ENCODE measurements at places on chromosomes 16 and 17.

GRCh38 chr17:77036136-77036840 is 104.5 kb upstream of the SEC14L1 start:
- no peak for DNase-seq

DNA sequence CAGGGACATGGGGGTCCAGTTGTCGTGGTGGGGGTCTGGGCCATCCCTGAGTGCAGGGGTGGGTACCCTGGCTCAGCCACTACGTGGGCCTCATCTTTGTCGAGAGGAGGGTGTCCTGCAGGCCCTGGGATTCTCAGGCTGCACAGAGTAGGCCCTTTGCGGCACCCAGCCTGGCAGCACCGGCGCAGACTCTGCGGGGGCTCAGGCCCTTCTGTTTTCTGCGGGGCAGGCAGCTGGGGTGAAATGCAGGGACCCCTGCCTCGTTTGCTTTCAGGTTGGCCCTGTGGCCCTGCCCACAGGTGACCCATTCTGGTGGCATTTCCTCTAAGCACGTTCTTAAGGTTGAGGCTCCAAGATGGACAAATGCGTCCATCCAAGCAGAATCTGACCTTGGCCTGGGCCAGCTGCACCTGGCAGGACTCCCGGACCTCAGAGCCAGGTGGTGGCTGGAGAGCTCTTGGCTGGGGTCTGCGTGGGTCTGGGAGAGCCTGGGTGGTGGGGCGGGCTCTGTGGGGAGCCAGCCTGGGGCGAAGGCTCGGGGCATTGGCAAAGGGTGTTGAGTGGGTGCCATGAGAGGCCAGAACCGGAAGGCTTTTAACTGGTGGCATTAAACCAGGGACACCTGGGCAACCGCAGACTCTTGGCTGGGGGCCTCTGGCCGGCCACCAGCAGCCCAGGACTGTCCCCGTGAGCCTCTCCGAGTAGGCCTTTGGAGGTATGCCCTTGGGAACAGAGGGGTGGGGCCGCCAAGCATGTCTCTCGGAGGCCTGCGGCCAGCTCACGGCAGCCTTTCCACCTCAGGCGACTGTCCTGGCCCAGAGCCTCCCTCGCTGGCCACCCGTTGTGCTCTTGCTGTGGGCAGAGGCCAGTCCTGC is 16.9 kb downstream of the PRSS27 start:
- no peak for DNase-seq

DNA sequence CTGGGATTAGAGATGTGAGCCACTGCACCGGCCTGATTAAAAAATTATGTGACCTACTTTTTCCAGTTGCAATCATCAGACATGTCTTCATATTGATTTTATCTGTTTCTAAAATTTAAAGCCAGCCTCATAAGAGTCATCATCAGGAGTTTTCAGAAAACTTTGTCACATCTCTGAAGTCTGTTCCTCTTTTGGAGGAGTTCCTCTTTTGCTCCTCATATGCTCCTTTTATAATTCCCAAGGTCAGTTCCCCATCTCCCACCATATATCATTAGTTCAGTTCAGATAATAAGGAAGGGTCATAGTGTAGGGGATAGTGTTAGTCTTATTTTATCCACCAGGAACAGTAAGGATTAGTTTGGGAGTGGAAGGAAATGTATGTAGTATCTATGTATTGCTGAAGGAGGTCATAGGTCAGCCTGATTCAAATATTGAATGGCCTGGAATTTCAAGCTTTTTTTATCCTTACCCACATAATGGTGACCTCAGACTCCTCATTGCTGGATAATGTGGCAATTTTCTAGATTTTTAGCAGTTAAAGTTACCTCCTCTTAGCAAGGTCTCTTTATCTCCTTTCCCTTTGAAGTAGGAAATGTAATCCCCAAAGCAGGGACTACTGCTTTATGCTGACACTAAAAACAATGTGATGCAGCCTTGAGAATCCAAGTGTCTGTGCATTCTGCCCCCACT is 13.8 kb upstream of the DUSP14 start:
- no peak for DNase-seq

- no peak for DNase-seq
Observed at GRCh38 chr16:88967830-88968588, 9.0 kb downstream of the CBFA2T3 start.

- DNase-seq, result no peak
Observed at GRCh38 chr17:14717859-14718258, 417.0 kb downstream of the HS3ST3B1 start.

GRCh38 chr17:48717367-48718226 is 4.7 kb downstream of the PRAC1 start:
- no peak for DNase-seq

- no peak for DNase-seq
Observed at GRCh38 chr17:1714980-1715802, 5.0 kb upstream of the TLCD2 start.

GRCh38 chr17:82127704-82128103 is 29.7 kb upstream of the FASN start:
- DNase-seq, result no peak

GRCh38 chr17:47884905-47885730 is 10.9 kb upstream of the SP2 start:
- no peak for DNase-seq

DNA sequence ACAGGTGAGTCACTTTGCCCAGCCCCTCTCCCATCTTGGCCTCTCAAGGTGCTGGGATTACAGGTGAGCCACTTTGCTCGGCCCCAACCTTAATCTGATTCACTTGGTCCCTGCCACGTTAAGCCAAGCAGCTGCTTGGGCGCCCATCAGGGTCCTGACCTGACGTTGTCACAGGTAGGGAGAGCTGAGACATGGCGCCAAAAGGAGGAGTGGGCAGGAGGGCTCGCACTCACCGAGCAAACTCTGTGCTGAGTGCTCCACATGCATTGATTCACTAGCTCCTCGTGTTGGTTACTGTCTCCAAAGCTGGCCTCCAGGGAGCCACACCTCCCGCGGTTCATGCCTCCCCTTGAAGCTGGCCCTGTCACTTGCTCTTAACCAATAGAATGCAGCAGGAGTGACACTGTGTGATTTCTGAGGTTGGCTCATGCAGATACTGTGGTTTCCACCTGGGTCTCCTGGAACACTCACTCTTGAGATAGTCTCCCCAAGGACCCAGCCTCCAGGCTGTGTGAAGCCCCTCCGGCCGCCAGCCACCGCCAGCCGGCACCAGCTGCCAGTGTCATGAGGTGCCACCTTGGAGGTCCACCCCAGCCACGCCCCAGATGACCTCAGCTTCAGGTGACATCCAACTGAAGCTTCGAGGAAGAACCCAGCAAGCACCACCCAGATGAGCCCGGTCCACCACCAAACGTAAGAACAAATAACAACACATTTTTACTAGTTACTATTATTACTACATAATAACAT is 223.0 kb downstream of the GSG1L start:
- no peak for DNase-seq

DNA sequence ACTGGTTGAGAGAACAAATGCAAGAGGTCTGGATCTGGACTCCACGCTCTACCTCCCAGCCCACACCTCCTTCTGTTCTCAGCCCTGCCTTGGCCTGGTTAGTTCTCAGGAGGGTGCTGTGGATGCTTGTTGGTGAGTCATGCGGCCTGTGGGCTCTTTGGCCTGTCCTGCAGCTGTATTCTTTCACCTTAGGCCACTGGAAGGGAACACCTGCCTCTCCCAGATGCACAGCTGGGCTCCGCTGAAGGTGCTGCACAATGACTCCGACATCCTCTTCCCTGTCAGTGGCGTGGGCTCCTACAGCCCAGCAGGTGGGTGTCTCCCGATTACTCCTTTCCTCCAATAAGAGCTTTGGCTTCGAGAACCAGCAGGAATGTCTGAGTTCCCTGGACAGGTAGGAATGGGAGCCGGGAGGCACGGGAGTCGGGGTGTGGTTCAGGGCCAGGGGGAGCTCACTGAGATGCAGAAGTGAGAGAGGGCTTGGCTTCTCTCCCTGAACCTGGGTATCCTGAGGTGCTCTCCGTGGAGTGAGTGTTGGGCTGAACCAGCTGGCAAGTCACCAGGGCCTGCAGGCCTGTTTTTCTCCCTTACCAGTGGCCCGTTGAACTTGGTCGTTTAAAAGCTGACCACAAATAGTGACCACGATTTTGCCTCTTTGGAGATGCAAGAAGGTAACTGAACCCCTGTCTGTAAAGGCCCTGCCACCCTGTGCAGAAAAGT is 85.0 kb downstream of the SNX29 start:
- no peak for DNase-seq

DNA sequence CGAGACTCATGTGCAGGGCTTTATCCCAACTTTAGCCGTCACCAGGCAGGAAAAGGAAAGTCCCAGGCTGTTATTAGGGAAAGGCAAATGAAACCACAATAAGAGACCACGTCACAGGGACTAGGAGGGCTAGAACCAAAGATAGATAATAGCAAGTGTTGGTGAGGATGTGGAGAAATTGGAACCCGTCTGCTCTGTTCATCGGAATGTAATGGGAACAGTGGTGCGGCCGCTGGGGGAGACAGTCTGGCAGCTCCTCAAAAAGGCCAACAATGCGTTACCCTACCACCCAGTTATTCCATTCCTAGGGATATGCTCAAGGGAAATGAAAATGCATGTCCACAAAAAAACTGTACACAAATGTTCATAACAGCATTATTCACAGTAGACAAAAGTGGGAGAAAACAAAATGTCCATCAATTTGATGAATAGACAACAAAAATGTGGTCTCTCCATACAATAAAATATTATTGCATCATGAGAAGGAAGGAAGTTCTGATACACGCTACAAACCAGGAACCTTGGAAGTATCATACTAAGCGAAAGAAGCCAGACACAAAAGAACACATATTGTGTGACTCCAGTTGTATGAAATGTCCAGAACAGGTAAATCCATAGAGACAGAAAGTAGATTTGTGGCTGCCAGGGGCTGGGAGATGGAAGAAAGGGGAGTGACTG is 19.5 kb upstream of the USP10 start:
- DNase-seq, result no peak

- DNase-seq, result peak; percentile 61
Observed at GRCh38 chr17:44543213-44543904, 13.9 kb upstream of the FZD2 start.

DNA sequence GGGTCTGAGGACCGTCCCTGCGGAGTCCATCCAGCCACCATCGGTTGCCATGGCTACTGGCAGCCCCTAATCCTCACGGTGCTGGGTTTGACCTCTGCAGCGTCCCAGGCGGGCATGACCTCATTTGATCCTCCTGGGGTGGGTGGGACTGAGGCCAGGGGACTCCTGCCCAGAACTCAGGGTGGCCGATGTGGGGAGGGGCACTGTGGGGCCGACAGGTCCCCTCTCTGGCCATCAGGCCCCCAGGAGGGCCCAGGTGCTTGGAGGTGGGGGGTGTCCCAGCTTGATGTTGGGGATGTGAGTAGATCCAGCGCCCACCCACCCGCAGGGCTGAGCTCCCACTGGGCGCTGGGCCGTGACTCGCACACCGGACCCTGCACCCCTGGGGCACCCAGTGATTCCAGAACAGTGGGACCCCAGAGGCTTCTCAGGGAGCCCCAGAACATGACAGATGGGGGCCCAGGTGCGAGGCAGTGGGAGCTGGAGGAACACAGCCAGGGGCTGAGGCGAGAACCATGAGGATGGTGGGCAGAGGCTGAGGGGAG is 1.6 kb upstream of the SSTR5 start:
- no peak for DNase-seq

DNA sequence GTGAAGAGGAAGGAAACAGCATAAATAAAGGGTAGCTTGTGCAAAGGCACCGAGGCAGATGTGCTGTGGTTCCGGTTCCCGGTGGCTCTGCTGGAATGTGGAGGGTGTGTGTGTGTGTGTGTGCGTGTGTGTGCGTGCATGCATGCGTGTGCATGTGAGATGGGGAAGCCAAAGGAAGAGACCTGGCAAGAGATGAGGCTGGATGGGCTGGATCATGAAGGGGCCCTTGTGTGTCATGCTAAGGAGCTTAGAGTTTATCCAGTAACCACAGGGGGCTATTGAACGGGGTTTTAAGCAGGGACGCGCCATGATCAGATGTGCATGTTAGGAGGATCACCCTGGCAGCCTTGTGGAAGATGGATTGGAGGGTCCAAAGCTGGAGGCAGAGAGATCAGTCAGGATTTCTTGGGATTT is 8.3 kb downstream of the WSCD1 start:
- DNase-seq, result no peak

Data from 8988T (cell line).